ENCODE measurements at places on chromosomes 11 and 22. TPM values are rescaled to one million over a fixed set of nuclear protein-coding genes. Genes with fewer than 3 reads are reported as not detected.

Gene ARHGAP8
- total RNA-seq, result not detected

Gene TBX1
- 0.17 TPM for total RNA-seq

Gene CENPM
- 54.7 TPM for total RNA-seq

Gene OR52N4
- not detected for total RNA-seq

Gene KRTAP5-10
- total RNA-seq, result not detected

Gene CREB3L1
- total RNA-seq, result 3.3 TPM

Gene ST14
- total RNA-seq, result 0.07 TPM

Gene MS4A15
- not detected for total RNA-seq

Gene POU2F3
- total RNA-seq, result not detected

Gene PAMR1
- not detected for total RNA-seq

Gene RASL10A
- total RNA-seq, result 3.6 TPM

Gene CBLIF
- not detected for total RNA-seq

Gene FGF19
- not detected for total RNA-seq

Gene OMP
- total RNA-seq, result 0.58 TPM

Gene CARD10
- total RNA-seq, result 22.4 TPM

Gene C22orf42
- not detected for total RNA-seq

Gene CCDC81
- total RNA-seq, result not detected

Gene NRXN2
- total RNA-seq, result not detected

Gene KCTD14
- total RNA-seq, result 15.0 TPM

Gene MAJIN
- total RNA-seq, result not detected

Gene TMPRSS6
- total RNA-seq, result 0.11 TPM

Gene ART1
- total RNA-seq, result not detected

Gene CALCA
- not detected for total RNA-seq

Gene TMEM41B
- 45.8 TPM for total RNA-seq

Gene MN1
- 0.37 TPM for total RNA-seq

Gene ANO5
- 0.06 TPM for total RNA-seq

Gene LPXN
- 24.7 TPM for total RNA-seq

Gene MCM5
- 194 TPM for total RNA-seq

Gene SULT4A1
- 0.26 TPM for total RNA-seq

Gene RFPL3
- not detected for total RNA-seq

Gene PLEKHB1
- 0.13 TPM for total RNA-seq

Gene LRRN4CL
- total RNA-seq, result 0.13 TPM

Gene CBY1
- 7.8 TPM for total RNA-seq

Gene MUC5AC
- not detected for total RNA-seq

Gene ELMOD1
- 2.3 TPM for total RNA-seq

Gene SLC6A5
- total RNA-seq, result not detected

Gene YPEL4
- total RNA-seq, result 0.84 TPM

Gene MOV10L1
- not detected for total RNA-seq

Gene FAU
- total RNA-seq, result 410 TPM

Gene SEPTIN3
- not detected for total RNA-seq

Gene CDC42EP2
- 35.3 TPM for total RNA-seq

Gene SNX19
- total RNA-seq, result 45.4 TPM

Gene LRRC4C
- total RNA-seq, result not detected

Gene GRAP2
- total RNA-seq, result 0.33 TPM

Gene ACTN3
- not detected for total RNA-seq

Gene CASP5
- total RNA-seq, result not detected

Gene TUBGCP6
- total RNA-seq, result 14.2 TPM

Gene SAA4
- total RNA-seq, result not detected

Gene P2RX6
- total RNA-seq, result 0.45 TPM

All from HT1080 (cell line).